ENCODE measurements at places on chromosomes 11 and 22.

- DNase-seq: peak; percentile 29
These were observed 14.8 kb downstream of the KIAA0930 start for GRCh38 chr22:45225732-45226502.

GRCh38 chr11:9876331-9876730 lies 212.5 kb downstream of the SWAP70 start:
- DNase-seq: no peak

GRCh38 chr11:67644472-67645418 lies 5.2 kb upstream of the TBX10 start:
- peak; percentile 47 for DNase-seq

- DNase-seq: no peak
These were observed 7.5 kb upstream of the C11orf97 start for GRCh38 chr11:94504689-94505293.

DNA sequence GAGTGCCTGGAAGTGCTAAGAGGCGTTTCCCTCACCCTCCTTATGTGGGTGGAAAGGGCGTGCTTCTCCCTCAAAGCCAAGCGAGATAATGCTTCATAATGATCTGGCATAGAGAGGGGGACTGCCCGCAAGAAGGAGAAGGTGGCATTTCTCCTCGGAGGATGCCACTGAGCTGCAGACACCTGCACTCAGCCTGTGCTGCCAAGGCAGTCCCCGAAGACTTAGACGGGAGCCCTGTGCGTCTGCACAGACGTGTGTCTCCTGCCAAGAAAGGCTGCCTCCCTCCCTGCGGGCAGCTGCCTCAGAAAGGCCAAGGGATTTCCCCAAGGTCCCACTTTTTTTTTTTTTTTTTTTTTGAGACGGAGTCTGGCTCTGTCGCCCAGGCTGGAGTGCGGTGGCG lies 48.1 kb upstream of the SPATA19 start:
- peak; percentile 17 for DNase-seq

GRCh38 chr11:78575478-78575877 lies 814 bp upstream of the NARS2 start:
- DNase-seq: no peak

GRCh38 chr11:116457336-116458007 lies 315.3 kb downstream of the BUD13 start:
- DNase-seq: no peak

DNA sequence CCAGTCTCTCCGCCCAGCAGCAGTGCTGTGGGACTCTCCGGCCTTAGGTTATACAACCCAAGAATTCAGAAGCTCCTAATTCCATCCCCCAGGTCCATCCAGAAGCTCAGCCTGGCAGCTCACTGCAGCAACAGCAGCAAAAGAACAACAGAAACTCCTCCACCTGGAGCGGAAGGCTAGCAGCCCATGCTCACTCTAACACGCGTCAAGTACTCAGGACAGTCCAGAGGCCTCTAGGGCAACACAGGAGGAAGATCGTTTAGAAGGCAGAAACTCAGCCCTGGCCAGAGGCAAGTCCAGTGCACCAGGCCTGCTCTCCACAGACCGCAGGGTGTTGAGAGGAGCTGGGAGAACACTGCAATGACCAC lies 17.1 kb downstream of the PLA2G6 start:
- no peak for DNase-seq

GRCh38 chr22:26673486-26673885 lies 16.1 kb downstream of the MIAT start:
- DNase-seq: no peak

DNA sequence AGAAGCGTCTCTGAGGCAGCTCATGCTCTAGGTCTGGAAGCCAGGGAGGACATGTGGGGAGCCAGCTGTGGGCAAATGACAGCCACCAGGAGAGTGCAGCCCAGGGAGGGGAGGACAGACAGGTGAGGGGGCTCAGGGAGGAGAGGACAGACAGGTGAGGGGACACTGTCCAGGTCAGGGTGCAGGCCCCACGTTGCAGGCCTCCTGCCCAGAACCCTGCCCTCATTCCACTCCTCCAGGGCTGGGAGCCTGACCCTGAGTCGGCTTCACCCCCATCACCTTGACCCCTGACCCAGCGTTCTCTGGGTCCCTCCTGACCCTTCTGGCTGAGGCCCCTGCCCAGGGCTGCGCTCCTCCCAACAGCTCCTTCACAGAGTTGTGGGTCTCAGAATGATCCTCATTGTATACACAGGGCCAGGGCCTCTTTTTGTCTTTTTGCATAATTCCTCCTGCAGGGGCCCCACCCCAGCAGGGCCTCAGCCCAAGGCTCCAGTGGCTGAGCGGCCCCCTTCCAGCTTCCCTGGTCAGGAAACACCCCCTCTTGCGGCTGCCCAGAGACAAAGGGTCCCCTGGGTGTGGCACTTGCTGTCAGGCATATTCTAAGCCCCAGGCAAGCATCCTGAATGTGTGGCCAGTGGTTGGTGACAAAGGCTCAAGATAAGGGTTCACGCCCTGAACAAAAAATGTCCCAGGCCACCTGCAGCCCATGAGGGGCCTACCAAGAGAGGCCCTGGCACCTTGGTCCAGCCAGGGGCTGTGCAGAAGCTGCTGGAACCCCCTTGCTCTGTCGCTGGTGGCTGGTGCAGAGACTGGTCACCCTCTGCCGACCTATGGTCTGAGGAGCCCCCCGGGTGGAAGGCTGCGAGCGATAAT lies 853.0 kb downstream of the BRD1 start:
- peak; percentile 25 for DNase-seq

GRCh38 chr11:38416141-38416540 lies 1818.1 kb upstream of the RAG2 start:
- DNase-seq: no peak

- no peak for DNase-seq
These were observed 293.5 kb downstream of the MN1 start for GRCh38 chr22:27507935-27508526.

- no peak for DNase-seq
These were observed 5.4 kb downstream of the FUT4 start for GRCh38 chr11:94549146-94549545.

GRCh38 chr11:72228229-72228843 lies 3.8 kb downstream of the INPPL1 start:
- DNase-seq: peak; percentile 39

DNA sequence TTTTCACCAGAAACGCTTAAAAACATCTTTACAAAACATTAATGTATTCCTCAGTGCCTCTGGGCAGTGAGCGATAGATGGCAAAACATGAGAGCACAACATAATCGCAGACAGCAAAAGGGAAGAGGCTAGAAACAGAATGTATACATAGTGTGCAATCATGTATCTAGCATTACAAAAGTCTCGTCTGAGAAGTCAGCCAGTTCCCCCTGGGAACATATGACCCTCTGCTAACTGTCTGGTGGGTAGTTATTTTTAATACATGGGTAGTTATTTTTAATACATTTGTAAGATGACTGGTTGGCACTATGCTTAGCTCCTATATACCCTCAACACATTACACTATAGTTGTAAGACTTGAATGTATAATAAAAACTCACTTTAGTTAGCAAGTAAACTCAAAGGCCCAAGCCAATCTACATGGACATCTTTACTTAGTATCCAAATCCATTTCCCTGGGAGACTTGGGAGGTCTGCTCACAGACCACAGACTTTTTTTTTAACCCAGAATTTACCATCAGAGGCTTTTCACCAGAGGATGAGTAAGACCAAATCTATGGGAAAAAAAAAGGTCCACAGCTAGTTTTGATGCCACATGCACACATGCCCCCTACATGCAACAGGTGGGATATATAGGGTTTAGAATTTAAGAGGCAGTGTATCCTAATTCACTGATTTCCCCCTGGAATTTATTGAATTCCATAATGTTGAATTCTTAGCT lies 71.7 kb downstream of the AMBRA1 start:
- DNase-seq: no peak

DNA sequence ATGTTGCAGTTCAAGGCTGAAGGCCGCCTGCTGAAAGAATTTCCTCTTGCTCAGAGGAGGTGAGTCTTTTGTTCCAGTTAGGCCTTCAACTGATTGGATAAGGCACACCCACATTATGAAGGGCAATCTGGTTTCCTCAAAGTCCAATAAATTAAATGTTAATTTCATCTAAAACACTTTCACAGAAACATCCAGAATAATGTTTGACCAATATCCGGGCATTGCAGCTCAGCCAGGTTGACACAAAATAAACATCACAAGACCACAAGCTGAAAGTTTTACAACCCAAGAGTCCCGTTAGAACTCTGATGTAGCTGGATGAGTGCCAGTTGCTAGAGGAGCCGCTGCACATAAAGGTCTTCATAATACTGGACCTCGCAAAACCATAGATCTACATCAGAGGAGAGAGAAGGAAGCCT lies 64.9 kb upstream of the EED start:
- no peak for DNase-seq

DNA sequence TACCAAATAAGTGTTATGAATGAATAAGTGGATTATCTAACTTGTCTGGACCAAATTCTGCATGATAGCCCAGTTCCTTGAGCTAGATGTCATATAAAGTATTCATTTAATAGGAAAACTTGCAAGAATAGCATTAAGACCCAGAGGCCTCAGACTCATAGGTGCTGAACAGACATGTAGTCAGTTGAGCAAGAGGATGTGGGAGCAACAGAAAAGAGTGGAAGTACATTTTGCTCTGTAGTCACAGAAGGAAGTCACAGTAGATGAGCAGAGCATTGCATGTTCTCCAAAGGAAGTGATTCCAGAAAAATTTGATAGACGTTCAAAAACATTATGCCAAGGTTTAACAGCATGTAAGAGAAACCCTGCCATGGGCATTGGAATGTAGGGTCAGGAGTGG lies 9.5 kb downstream of the HOATZ start:
- no peak for DNase-seq

- no peak for DNase-seq
These were observed 321.6 kb upstream of the TENM4 start for GRCh38 chr11:79762279-79762921.

- DNase-seq: peak; percentile 54
These were observed 6.6 kb downstream of the CERK start for GRCh38 chr22:46731246-46732040.

GRCh38 chr22:30422481-30423300 lies 2.9 kb upstream of the MTFP1 start:
- DNase-seq: peak; percentile 76

DNA sequence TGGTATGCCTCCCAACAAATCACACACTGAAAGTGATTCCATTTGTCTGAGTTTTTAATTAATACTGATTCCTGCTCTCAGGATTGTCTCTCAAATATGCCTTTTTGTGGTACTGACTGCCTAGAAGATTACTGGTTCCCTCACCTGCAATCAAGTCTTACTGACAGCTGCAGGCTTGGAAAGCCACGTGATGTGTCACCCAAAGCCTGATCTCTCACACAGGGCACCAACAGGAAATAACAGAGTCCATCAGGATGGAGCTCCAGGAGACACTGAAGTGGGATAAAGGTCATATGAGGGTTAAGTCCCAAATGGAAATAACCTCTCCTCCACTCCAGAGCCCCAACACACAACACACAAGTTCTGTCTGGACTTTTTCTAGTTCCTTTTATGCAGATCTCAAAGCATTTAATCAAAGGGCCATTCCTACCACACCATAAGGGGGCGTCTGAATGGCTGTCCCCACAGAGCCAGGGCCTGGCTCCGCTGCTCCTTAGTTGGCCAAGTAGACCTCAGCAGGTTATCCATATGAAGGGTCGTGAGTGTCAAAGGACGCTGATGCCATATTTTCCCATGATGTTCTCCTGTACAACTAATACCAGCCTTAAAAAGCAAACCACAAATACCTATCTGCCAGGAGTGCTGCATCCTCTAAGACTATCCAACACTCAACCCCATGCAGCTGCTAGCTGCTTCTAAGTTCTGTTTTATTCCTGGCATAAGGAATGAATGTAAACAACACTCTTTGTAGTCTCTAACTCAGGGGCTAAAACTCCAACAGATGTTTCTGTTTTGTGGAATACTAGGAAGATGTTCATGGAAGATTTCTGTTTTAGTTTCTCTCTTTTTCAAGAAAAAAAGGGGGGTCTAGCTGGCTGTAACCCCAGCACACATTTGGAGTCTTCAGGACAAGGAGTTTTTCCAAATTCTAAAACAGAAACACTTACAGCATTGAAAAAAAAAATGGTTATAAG lies 13.0 kb downstream of the SCUBE2 start:
- DNase-seq: peak; percentile 50

DNA sequence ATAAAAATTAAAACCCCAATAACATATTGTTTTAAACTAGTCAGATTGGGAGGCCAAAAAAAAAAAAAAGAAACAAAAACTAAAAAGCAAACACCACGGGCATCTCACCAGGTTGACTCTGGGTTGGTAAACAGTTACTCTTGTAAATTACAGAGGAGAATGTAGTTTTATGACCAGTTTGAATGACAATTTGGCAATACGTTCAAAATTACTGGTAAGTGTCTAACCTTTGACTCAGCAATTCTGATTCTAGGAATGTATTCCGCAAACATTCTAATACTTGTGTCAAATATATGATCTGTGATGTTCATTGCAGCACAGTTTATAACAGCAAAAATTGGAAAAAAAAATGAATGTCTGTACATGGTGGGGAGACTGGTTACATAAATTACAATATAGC lies 1376.0 kb downstream of the TBC1D22A start:
- no peak for DNase-seq

DNA sequence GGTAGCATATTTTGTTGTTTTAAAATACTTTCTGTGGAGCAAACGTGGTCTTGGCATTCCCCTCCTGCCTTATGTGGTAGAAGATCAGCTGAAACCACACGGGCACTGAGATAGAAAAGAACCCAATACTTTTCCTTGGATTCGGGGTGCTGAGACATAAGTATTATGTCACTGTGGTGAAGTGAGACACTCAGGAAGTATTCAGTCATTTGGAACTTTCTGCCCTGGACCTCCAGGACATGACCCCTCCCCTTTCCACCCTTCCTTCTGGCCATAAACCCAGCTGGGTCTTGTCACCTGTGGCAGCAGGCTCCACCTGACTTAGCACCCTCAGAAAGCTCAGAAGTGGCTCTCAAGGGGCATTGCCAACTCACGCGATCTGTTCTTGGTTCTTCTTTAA lies 123.4 kb downstream of the SWAP70 start:
- DNase-seq: no peak

DNA sequence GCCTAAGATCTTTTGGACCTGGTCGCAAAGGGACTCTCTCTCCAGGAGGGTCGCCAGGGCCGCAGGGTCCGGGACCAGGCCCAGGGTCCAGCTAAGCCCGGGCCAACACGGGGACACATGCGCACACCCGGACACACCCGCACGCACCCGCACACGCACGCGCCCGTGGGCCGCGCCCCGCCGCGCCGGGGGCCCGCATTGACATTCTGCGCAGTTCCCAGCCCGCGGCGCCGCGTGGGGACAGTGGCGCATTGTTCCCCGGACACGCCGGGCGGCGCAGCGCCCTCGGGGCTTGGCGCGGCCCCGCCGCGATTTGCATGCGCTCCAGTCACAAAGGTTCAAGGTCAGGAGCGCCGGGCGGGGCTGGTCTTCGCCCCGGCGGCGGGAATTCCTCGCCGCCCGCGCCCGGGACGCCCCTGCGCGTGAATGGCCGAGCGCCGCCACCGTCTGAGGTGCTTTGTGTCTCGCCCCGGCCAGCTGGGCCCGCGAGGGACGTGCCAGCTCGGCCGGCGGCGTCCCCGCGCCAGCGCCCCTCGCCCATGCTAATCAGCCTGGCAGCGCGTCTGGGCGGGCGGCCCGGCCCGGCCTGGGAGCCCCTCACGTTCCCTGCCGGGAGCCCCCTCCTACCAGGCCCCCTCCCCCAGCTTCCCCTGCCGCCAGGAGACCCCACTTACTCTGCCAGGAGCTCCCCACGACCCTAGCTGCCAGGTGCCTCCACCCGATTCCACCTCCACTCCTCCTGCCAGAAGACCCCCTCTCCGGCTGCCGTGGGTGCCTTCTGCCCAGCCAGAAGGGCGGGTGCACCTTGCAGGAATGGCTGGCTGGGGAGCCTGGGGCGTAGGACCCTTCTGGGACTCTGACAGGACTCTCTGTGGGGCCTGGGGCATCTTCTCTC lies 50.5 kb upstream of the WNT7B start:
- no peak for DNase-seq

- no peak for DNase-seq
These were observed 8.2 kb downstream of the MTFP1 start for GRCh38 chr22:30433773-30434172.
